Stimulated activated naive CD4-positive, alpha-beta T cell (primary cell): ENCODE measurements at places on chromosomes 16 and 17.

DNA sequence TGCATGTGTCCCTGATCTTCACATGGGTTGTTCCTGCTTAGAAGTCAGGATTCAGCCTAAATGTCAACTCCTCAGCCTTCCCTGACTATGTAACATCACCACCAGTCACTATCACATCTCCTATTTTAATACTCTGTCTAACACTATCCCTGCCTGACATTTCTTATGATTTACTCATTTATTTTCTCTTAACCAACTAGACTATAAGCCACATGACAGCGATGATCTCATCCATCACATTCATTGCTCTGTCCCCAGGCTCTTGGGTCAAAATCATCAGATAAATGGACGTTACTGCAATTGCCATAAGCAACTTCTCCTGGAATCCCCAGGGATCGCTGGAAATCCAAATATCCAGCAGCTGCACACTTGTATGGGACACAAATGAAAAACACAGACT is 15.7 kb downstream of the CDRT4 start:
- no peak for DNase-seq

DNA sequence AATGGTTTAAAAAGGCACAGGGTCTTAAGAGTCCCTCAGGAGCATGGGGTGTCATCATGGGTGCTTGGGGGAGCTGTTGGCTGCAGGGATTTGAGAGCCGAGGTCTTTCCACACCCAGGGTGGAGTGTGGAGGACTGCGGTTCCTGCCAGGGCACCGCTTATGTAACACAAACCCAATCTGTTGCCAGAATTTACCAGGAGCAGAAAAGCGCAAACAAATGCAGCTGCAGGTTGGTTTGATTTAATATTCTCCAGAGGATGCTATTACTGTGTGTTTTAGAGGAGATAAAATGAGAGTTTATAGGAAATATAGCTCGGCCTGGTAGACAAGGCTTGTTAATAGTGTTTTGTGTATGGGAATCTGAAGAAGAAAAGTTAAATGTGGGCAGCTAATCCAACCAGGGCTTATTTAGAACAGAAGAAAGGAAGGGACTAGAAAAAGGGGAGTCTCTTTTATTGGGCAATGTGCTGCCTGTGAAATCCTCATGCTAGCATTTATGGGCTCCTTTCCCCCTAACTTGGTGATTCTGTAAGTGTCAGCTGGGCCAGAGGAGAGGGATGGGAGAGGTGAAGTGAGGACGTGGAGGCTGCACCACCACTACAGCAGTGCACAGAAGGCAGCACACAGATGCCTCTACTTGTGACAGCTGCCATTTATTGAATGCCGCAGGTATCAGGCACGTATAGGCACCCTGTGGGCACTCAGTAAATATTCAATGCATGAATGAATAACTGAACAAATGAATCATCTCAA is 174.7 kb downstream of the KATNIP start:
- no peak for DNase-seq

DNA sequence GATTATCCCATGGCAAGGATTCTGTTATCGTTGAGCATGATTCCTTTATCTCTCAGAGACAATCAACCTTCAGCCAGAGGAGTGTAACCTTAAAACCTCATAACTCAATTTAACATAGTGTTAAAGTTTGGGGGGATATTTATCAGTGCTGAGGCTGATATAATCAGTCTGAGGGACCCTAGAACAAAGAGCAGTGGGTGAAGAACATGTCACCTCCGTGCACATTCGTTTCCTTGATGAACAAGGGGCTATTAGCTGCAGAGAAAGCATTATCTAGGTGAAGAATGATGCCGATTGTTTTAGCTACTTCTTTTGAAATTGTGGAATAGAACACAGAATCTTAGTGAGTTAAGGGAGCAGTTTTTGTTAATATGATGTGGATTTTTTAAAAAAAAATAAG is 99.1 kb downstream of the SKAP1 start:
- DNase-seq, result no peak

DNA sequence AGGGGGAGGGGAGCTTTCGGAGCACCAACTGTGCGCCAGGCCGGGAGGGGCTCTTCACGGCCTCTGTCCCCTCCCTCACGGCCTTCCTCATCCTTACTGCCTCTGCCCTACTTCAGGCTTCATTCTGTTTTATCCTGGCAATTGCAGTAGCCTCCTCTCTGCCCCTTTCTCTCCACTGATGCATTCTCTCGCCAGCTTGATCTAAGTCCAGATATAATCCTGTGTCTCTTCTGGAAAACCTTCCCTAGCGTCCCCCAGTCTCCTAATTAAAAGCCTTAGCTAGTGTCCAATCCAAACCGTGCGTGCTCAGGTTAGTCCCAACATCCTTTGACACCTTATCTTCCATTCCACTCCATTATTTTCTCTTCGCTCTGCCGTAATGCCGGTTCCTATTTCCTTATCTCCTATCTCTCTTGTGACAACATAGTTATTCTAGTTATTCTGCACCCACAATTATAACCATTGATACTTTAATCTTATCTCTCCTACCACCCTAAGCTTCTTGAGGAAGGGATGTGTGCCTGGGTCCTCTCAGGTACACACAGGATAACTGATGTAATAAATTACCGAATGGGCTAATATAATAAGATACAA is 869 bp downstream of the ZNF48 start:
- DNase-seq, result no peak

GRCh38 chr16:19705843-19706242 is 12.2 kb downstream of the KNOP1 start:
- DNase-seq, result no peak

DNA sequence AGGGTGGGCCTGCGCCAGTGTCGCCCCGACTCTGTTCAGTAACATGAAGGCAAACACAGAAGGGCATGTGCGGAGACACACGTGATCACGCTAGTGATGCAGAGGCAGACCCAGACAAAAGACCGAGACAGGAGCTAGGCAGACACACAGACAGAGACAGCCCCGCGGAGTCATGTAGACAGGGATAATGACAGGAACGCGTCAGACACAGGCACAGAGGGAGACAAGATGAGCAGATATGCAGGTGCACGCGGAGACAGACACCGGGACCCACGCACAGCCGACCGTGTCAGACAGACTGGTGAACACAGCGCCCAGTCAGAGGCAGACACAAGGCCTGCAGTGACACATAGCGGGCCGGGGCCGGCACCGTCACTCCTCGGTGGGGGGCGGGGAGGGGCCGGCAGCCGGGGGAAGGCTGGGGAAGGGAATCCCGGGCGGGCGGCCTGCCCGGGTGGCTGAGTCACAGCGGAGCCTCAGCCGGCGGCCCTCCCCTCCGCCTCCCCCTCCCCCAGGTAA is 7.4 kb downstream of the KDM6B start:
- DNase-seq, result peak; percentile 87

- no peak for DNase-seq
Observed at GRCh38 chr17:57453841-57454425, 197.6 kb downstream of the MSI2 start.

- no peak for DNase-seq
Observed at GRCh38 chr17:41655611-41656111, 31.3 kb upstream of the KRT17 start.

- no peak for DNase-seq
Observed at GRCh38 chr17:49021095-49021767, 24.0 kb downstream of the IGF2BP1 start.

- peak; percentile 31 for DNase-seq
Observed at GRCh38 chr16:4306470-4307214, 9.2 kb upstream of the GLIS2 start.

DNA sequence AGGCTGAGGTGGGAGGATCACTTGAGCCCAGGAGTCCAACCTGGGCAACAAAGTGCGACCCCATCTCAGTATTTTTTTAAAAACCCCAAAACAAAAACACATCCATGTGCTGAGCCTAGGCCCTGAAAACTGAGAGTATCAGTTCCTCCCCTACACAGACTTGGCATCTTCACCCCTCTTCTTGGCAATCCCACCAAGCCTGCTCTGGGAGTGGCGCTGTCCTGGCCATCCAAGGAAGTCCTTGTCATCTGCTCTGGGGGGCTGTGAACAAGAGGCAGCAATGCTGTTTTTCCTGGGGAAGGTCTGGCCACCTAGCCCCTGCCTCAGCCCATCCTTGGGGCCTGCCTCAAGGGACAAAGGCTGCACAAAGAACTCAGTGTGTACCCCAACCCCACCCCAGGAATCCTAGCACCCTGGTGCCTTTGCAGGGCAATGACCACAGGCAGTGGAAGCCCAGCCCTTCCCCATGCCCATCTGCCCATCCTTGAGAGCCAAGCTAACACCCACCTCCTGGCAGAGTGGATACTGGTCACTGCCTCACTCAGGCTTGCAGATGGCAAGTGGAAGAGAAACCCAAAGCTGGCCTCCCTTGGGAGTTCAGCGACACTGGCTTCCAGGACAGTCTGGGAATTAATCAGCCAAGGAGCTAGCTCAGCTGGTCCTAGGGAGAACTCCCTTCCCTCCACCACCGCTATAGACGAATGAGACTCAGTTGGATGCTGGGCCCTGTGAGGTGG is 14.8 kb upstream of the GFOD2 start:
- DNase-seq, result no peak

- DNase-seq, result no peak
Observed at GRCh38 chr17:49455272-49455861, 39.7 kb upstream of the NGFR start.

DNA sequence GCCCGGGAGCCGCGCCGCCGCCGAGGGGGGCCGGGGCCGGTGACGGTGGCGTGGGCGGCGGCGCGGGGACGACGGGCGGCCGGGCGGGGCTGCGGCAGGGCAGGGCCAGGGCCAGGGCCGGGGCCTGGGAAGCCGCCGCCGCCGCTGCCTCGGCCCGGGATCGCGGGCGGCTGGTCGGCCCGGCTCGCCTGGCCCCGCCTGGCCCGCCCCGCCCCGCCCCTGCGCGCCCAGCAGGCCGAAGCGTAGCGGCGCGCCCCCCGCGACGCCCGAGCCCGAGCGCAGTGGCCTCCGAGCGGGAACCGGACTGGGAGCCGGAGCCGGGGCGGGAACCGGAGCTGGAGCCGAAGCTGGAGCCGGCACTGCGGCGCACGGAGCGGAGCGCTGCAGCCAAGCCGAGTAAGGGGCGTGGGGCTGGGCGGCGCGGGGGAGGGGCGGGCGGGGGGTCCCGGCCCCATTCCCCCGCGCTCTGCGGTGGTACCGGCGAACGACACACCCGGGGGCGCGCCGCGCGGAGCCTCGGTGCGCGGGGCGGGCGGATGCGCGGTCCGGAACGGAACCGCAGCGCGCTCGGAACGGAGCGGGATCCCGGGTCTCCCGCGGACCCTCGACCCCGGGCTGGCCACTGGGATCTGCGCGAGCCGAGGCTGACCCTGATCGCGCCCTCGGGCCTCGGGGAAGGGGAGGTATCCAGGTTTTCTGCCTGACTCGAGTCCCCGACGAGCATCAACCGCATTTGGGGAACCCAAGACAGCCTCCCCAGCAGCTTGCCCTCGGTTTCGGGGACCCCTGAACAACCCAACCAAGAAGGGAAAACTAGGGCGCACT is at the start of gene BEAN1:
Gene BEAN1 (plus strand): TSS at position 260 of the 825 bp plus-strand sequence. CDS start 10,382 bp downstream, outside the sequence.
- DNase-seq, result no peak

DNA sequence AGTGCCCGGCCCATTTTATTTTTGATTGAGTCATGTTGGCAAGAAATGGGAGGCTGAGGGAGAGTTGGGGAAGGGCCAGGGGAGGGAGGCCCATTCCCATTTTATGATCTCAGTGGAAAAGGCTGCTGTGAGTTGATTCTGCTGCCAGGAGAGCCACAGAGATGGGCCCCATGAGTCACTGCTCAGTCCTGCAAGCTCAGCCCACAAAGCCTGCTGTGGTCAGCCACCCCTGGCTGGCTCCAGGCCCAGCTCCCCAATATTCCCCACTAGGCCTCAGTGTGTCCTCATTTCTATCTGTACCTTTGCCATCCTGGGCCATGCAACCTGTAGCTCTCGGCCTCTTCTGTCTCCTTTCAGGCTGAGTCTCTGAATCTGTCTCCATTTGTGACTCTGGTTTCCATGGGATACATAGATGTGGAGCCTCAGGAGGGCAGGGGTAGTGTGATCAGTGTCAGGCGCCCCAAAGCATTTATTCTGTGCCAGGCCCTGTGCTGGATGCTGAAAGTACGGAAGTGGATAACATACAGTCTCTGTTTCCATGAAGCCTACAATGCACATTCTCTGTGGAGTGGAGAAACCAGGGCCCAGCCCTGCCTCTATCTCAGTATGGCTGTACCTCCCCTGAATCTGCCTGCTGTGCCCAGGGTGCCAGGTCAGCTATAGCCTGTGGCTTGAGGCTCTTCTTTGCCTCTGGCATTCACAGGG is 1.9 kb upstream of the PLEKHG4 start:
- no peak for DNase-seq

GRCh38 chr17:79797492-79798298 is 818 bp upstream of the CBX8 start:
- no peak for DNase-seq

GRCh38 chr16:90047714-90048346 is 28.6 kb upstream of the DBNDD1 start:
- DNase-seq, result no peak

GRCh38 chr16:86794216-86794864 is 216.0 kb downstream of the FOXL1 start:
- DNase-seq, result no peak

DNA sequence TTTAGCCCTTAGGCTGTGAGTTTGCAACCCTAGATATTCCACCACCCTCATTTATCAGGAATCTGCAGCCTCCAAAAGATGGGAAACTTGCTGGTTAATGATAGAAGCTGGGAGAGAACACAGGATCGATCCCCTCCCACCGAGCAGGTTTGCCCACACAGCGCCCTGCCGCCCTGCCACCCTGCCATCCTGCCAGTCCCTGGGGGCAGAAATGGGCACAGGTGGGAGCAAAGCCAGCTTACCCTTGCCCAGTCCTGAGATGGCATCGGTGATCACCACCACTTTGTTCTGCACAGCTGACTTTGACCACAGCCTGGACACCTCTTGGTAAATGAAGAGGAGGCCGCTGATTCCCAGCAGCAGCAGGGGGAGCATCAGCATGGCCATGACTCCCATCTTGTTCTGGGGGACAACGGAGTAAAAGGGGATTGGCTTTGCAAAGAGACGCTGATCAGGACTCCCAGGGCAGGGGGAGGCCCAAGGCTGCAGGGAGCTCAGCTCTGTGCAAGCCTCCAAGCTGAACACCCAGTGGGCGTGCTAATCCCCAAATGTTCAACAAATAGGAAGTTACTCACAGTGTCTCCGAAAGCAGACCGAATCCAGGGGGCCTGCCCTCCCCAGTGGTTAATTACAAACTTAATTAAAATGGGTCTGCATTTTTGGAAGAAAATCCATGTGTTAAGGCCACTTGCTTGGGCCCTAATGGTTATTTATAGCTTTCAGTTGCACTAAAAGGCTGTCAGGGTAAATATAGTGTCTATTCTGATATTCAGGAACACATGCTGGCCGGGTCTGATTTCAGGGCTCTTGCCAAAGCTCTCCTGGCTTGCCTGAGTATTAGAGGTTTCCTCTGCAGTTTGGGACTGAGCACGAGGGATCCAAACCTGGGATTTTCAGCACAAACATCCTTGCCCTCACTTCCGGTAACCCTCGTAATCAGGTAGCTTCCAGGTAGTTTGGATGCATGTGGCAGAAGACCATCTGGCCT is at the start of gene DHRS7C:
Gene DHRS7C (minus strand): TSS at position 704 of the 988 bp plus-strand sequence. CDS start 308 bp downstream, at position 396.
- no peak for DNase-seq

- DNase-seq, result no peak
Observed at GRCh38 chr17:80957461-80957941, 34.1 kb upstream of the CHMP6 start.
